BJ (cell line): ENCODE measurements at places on chromosomes 4 and X.

DNA sequence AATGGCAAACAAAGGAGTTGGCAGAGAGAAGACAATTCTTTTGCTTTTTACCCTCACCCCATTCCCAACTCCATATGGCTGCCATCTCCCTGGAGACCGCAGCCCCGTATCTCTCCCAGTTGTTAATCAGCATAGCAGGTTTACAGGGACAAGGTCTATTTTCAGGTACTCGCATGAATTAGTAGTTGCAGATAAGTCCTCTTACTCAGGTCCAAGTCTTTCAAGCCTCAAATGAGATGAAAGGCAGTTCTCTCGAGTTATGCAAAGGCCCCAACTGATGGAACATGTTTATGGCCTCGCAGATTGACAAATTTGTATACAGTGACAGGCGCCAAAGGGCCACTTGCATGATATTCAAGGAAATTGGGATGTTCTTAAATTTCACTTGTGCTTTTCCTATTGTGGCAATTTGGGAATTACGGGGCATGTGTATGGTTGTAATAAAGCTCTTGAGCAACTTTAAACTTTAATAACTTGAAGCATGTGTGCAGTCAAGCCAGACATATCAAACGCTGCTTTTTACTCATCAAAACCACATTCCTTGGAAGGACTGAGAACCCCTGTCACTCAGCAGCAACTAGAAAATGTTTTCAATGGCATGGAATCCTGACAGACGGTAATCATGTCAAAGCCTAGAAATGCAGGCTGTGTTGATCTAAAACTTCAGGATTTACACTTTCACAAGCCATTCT is 45.1 kb downstream of the KDR start:
- DNase-seq = no peak

DNA sequence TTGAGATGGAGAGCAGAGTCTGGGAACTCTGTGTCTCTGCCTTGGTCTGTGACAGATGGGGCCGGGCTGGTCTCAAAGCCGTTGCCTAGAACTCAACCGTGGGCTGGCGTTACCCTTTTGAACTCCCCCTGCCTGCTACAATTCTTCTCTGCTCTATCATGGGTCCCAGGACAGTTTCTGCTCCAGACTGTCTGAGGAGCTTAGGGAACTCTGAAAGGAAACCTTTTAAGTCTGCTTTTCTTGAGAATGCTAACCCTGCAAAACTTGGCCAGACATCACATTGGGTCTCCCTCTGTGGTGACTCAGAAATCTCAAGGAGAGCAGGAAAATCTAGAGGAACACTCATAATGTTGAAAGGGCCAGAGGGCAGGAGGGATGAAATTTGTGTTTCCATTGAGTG is 240.6 kb downstream of the CBR4 start:
- DNase-seq = no peak

DNA sequence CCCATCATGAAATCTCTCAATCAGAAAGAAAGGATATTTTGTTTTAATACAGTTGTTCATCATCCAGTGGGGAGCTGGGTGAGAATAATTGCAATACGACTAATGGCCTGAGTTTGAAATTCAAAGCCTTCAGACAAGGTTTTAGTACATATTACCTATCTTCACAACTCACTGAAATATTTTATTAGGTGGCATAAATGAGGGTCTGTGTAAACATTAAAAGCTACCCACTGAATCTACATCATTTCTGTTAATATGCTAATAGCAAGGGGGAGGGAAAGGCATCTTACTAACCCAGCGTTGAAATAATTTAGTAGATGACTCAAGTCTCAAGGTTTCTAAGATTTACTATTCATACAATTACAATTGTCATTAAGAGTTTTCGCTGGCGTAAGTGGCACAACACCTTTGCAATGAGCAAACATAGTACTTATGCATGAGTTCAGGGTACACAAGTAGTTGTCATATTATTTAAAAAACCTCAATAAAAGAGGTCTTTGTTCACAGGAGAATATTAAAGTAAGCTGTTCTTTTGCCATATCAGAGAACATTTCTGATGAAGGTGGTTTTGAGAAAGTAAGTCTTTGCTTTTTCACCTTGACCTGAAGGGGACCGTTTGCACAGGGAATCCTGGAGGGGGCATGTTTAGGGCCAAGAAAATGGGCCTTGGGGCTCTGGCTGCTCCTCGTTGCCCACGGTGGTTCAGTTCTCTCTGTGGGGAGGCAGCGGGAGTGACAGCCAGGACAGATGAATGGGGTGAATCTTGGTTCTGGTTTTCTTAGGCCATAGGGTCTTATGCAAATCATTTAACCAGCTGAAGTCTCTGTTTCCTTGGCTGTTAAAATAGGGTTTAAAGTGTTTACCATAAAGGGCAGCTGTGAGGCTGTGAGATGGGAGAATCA is 4.5 kb upstream of the RHOH start:
- DNase-seq = no peak

DNA sequence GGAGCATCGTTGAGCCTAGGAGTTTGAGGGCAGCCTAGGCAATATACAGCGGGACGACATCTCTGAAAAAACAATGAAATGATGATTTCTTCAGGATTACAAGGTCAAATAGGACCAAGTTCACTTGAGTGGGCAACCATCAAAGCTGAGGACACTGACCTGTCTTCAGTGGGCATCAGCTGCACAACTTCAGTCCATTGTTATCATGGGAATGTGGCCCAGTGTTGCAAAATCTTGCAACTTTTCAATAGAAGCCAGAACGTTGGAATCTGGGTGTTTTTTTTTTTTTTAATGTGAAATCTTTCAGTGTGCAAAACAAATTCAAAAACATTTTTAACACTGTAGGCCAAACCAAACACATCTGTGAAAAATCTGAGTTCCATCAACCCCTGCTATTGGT is 155.4 kb upstream of the PLAC1 start:
- no peak for DNase-seq

DNA sequence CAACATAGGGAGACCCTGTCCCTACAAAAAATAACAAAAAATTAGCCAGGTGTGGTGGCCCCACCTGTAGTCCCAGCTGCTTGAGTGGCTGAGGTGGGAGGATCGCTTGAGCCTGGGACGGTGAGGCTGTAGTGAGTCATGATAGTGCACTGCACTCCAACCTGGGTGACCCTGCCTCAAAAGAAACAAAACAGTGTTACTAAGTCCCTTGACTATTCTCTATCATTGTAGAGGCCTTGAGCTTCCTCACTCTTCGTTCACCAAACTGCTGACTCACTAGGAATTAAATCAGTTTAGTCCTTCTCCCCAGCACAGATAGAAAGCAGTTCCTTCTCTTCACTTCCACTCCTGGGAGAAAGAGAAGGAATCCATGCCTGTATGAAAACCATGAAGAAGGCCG is 14.5 kb downstream of the CDS1 start:
- no peak for DNase-seq

- no peak for DNase-seq
Measured at GRCh38 chr4:153259661-153260060, 55.4 kb downstream of the TRIM2 start.

DNA sequence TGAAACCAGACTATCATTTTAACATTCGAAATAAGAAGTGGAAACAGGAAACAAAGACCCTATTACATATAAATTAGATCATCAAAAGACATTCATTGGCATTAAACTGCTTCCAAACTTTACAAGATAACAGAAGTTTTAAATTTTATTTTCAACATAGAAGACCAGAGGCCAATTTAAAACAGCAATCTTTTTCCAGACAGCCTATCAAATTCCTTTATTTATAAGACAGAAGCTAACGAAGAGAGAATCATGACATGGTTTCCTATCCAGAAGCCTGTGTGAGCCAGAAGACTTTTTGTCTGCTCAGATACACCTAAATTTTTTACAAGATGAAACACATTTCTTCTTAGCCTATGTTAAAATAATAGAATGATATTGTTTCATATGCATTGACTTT is 291.9 kb downstream of the PPP3CA start:
- DNase-seq = no peak

DNA sequence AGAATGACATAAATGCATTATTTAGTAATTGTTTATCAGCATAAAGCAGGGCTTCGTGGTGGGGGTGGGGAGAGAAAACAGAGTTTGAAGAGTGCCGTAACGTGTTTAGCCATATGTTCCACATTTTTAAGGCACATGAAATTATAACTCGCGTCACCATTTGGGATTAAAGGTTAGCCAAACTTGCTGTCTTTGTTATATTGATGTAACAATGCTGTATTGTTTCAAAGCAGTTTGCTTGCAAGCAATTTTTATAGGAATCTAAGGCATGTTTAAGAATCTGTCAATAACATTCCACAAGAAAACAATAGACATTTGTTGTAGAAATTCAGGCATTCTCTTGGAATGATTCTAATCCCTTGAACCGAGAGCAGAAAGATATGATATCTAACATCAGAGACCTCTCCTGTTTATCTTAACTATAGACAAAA is 78.3 kb downstream of the CLDN22 start:
- DNase-seq = no peak

- DNase-seq = no peak
Measured at GRCh38 chr4:106116025-106116424, 200.0 kb downstream of the TBCK start.

- no peak for DNase-seq
Measured at GRCh38 chr4:88618782-88619485, 26.7 kb downstream of the HERC3 start.

GRCh38 chr4:26369132-26369531 is 48.3 kb downstream of the RBPJ start:
- DNase-seq = no peak

DNA sequence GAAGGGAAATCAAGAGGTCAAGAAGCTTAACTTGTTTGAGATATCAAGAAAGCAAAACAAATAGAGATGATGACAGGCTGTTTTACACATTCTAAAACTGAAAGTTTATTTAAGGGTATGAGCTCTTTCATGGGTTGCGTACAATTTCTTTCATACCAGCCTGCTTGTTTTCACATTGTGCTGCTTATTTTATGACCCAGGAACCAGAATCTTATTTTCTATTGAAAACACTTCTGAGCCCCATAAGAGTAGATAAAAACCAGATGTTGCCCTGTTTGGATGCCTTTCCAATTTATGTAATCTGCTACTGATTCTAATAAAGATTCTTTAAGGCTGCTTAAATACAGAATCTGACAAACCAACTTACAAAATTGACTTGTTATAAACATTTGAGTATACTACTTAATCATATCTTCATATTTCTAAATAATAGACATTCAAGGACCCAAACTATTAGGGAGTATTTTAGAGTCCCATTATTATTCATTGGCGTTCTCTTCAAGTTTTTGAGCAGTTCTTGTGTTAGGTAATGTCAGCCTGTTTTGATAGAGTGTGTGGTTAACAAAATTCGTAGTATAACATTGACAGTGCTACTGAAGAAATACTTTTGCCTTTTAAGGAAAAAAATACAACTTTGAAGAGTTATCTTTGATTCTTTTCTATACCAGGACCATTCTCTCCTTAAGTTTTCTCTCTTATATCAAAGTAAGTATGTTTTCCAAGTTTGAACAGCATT is 74.4 kb downstream of the PDLIM5 start:
- DNase-seq = peak; percentile 61

DNA sequence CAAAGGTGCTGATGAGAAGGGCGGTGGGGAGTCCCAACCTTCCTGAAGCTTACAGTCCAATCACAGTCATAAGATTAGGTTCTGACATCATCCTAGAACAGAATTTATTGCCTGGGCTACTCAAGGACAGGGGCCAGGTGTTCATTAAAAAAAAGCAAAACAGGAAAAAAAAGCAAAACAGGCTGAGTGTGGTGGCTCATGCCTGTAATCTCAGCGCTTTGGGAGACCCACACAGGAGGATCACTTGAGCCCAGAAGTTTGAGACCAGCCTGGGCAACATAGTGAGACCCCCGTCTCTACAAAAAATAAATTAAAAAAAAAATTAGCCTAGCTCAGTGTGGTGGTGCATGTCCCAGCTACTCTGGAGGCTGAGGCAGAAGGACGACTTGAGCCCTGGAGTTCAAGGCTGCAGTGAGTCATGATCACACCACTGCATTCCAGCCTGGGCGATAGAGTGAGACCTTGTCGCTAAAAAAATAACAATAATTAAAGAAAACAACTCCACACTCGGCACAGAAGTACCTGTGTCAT is 3.0 kb downstream of the RAB9A start:
- no peak for DNase-seq

- DNase-seq = no peak
Measured at GRCh38 chr4:185054886-185055285, 36.6 kb downstream of the HELT start.

DNA sequence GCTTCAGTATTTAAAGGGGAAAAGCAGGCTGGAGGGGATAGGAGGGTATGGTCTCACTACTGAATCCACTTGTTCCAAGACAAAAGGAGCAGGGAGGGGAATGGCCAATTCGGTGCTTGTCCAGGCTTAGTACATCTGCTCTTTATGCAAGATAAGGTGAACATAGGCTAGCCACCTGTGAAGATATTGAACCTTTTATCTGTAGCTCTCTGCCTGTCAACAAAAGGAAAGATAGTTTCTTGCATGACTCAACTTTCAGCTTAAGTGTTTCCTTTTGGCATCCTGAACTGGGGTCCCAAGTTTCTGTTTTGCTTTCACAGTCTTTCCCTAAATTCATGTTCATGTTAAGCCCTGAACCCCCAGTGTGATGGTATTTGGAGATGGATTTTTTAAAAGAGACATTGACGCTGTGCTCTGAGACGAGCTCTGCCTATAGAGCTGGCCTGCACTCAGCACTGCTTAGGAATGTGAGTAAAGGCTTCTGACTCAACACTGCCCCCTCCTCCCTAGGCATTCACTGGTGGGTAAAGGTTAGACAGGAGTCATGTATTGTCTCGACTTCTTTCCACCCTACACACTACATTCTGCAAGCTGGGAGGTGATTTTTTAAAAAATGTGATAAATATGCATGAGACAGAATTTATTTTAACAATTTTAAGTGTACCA is 28.2 kb downstream of the FAM149A start:
- no peak for DNase-seq

GRCh38 chr4:35493977-35494376 is 750.3 kb downstream of the ARAP2 start:
- no peak for DNase-seq

DNA sequence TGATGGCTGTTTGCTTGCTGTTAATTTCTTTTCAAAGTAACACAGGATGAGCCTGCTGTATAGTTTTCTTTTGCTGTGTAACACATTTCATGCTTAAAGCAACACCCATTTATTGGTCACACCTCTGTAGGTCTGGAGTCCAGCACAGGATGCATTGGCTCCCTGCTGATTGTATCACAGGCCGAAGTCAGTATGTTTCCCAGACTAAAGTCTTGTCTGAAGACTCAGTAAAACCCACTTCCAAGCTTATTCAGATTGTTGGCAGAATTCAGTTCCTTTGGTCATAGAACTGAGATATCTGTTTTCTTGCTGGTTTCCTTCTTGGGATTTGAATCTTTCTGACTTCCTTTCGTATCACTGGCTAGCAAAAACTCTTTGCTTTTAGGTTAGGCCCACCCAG is 54.3 kb downstream of the LRP2BP start:
- DNase-seq = no peak

GRCh38 chr4:184310881-184311709 is 93.4 kb upstream of the ENPP6 start:
- no peak for DNase-seq

GRCh38 chr4:51858605-51859202 is 15.8 kb downstream of the DCUN1D4 start:
- no peak for DNase-seq

DNA sequence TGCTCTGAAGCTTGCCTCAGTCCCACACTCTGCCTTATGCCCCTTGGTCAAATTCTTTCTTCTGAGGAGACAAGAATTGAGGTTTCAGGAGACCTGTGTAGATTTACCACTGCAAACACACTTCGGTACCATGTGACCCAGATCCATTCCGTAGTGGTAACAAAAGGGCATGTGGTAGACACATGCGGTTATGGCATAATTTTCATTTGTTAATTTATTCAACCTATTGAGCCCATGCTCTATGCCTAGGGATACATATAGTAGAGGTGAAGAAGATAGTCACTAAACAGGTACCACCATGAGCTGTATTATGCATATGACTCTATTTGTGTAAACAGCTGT is 190.9 kb downstream of the NDST4 start:
- no peak for DNase-seq

- DNase-seq = no peak
Measured at GRCh38 chrX:74293343-74293946, 10.5 kb upstream of the ZCCHC13 start.
